Glutamatergic neuron (in vitro differentiated cells): ENCODE measurements at places on chromosomes 16 and 17.
A peak's percentile ranks its signal among the peaks of the same experiment; 100 is the strongest.

- no peak for DNase-seq
These were observed 12.5 kb downstream of the ADCY9 start for GRCh38 chr16:4103745-4104144.

GRCh38 chr16:86338403-86339115 lies 171.8 kb upstream of the FOXF1 start:
- no peak for DNase-seq

GRCh38 chr16:86261379-86261778 lies 248.9 kb upstream of the FOXF1 start:
- no peak for DNase-seq

DNA sequence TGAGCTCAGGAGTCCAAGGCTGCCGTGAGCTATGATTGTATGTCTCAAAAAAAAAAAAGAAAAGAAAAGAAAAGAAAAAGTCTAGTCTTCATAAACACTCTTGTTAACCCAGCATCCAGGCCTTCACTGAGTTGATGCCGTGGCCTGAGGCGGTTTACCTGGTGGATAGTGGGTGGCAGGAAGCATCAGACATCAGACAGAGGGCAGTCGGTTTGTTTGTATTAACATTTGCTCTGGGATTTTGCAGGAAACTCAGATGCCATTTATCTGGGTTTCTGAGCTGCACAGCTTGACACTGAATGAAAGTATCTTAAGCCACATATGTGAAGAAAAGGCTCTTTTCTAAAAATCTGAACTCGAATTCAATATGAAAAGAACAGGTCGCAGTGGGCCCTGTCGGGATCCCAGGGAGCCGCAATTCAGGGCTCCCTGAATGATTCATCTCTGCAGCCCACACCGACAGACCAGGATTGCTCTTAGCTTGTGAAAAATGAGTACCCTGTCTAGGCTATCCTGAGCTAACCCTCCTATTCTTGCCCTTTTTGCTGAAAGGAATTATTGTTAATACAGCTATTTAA lies 1.1 kb upstream of the DBNDD1 start:
- DNase-seq = no peak

- DNase-seq = peak; percentile 94
These were observed 29.6 kb downstream of the ZNF778 start for GRCh38 chr16:89246903-89247733.

DNA sequence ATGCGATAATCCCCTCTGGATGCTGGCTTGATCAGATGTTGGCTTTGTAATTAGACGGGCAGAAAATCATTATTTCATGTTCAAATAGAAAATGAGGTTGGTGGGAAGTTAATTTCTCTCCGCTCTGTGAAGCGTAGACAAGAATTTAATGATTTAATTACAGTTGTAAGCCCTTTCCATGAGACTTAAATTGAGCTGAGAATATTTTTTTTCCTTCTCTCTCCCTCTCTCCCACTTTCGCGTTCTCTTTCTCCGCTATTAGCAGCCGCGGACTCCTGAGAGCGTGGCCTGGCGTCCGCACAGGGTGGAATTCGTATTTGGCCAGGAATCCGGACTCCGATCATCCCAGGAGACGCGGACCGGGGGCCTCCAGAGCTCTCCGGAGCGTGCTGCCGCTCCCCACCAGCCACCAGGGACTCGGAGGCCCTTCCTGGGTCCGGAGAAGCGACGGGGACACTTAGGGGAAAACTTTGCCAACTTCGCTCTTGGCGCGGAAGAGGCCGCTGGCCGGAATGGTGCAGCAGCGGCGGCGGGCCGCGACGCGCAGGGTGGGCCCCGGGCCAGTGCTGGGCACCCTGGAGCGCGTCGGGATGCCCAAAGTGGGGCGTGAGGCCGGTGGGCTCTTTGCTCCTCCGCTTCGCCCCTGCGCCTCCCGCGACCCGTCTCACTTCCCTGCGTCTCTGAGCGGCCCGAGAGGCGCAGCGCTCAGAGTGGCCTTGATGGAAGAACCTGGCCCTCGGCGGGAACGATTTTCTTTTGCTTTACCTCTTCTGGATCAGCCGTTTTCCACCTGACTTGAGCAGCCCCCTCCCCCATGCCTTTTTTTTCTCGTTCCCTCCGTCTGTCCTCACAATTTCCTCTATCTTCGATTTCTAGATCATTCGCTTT lies 3.6 kb upstream of the IRX3 start:
- DNase-seq = peak; percentile 30

- DNase-seq = peak; percentile 49
These were observed 1.1 kb downstream of the SMIM5 start for GRCh38 chr17:75634376-75634740.

DNA sequence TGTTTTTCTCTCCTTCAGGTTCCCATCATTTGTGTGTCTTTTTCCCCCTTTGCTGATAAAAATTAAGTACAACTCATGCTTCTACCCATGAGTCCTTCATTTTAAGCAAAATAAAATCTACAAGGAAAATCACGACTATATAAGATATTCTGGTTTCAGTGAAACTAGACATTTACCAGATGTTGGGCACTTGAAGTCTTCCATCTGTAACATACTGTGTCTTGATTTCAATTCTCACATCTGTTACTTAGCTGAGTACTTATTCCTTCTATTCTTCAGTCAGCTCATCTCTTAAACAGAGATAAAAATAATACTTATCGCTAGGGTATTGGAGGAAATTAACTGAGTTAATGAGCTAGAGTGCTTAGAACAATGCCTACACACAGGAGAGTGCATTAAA lies 893.0 kb upstream of the SOX9 start:
- no peak for DNase-seq
